ENCODE measurements at places on chromosomes 3 and 15. TPM values are rescaled to one million over a fixed set of nuclear protein-coding genes. Genes with fewer than 3 reads are reported as not detected.

- 0 out of 2 replicates have a peak, but pooled peaks cover 7% of the 10 kb centered on the region for H3K4me1 ChIP-seq
- no peak overlapping the region for H3K4me3 ChIP-seq
- no peaks in the 10 kb centered on the region for H3K36me3 ChIP-seq
- no peaks in the 10 kb centered on the region for H3K27me3 ChIP-seq
These were observed 279.0 kb downstream of the OXSM start for GRCh38 chr3:26068890-26069289.

- no peak overlapping the region for H3K4me3 ChIP-seq
- H3K27me3 ChIP-seq, result no peaks in the 10 kb centered on the region
- peaks cover 76% of the 10 kb centered on the region for H3K4me1 ChIP-seq
These were observed 39.1 kb upstream of the LIPC start for GRCh38 chr15:58392611-58393161.

- DNase-seq, result no peak
- no peak overlapping the region for H3K27ac ChIP-seq
- H3K4me3 ChIP-seq, result no peak overlapping the region
- no peaks in the 10 kb centered on the region for H3K27me3 ChIP-seq
- H3K4me1 ChIP-seq, result peaks cover 3% of the 10 kb centered on the region
- H3K36me3 ChIP-seq, result no peaks in the 10 kb centered on the region
These were observed 37.2 kb downstream of the IL20RB start for GRCh38 chr3:136994772-136995516.

DNA sequence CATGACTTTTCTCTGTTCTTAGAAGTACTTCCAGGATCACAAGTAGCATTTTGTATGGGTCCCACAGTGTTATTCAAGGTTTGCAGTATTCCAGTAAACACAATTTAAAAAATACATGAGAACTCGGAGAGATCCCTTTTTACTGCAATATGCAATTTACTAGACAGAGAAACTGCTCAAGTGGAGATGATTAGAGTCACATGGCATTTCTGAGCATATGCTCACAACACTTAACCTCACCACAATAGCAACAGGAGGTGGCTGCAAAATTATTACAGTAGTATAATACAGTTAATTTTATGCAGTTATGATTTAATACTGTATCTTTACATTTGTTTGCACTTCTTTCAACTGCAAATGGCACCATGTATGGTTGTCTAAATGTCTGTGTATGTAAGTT is 87.5 kb downstream of the PIK3CB start:
- no peak overlapping the region for H3K27ac ChIP-seq
- H3K4me3 ChIP-seq, result no peak overlapping the region
- no peak for DNase-seq
- H3K36me3 ChIP-seq, result peaks cover 2% of the 10 kb centered on the region

The P2RY14 gene
- not detected for total RNA-seq

GRCh38 chr3:188662795-188663194 is 508.8 kb downstream of the LPP start:
- no peak for DNase-seq
- no peaks in the 10 kb centered on the region for H3K36me3 ChIP-seq
- no peaks in the 10 kb centered on the region for H3K27me3 ChIP-seq
- peaks cover 4% of the 10 kb centered on the region for H3K4me1 ChIP-seq

- no peaks in the 10 kb centered on the region for H3K27me3 ChIP-seq
- DNase-seq, result no peak
- no peaks in the 10 kb centered on the region for H3K4me1 ChIP-seq
- no peak overlapping the region for H3K4me3 ChIP-seq
- no peaks in the 10 kb centered on the region for H3K36me3 ChIP-seq
- H3K27ac ChIP-seq, result no peak overlapping the region
These were observed 27.2 kb downstream of the PTX3 start for GRCh38 chr3:157463816-157464215.

The FILIP1L gene
- total RNA-seq, result 22.7 TPM

DNA sequence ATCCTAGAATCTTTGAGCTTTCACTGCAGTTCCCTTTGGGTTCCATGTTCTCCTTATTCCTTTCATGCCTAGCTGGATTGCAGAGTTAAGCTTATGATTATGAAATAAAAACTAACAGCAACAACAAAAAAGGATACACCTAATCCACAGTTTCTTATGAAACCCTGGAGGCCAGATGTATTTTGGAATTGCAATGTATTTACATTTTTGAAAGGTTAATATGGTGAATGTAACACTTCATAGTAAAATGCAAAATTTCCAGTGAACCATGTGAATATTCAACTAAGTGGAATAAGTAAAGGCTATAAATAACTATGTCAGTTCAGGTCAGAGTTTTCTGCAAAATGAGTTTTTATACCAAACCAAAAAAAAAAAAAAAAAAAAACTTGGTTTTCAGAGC is 65.8 kb upstream of the FLNB start:
- no peak overlapping the region for H3K4me3 ChIP-seq
- peaks cover 26% of the 10 kb centered on the region for H3K4me1 ChIP-seq
- no peak for DNase-seq
- H3K27me3 ChIP-seq, result no peaks in the 10 kb centered on the region

GRCh38 chr3:168138421-168138820 is 42.7 kb upstream of the GOLIM4 start:
- no peaks in the 10 kb centered on the region for H3K4me1 ChIP-seq
- no peaks in the 10 kb centered on the region for H3K36me3 ChIP-seq
- DNase-seq, result no peak

The ARGFX gene
- total RNA-seq, result not detected

Measured in Caco-2 (cell line).